ENCODE measurements at places on chromosomes 4 and X.

DNA sequence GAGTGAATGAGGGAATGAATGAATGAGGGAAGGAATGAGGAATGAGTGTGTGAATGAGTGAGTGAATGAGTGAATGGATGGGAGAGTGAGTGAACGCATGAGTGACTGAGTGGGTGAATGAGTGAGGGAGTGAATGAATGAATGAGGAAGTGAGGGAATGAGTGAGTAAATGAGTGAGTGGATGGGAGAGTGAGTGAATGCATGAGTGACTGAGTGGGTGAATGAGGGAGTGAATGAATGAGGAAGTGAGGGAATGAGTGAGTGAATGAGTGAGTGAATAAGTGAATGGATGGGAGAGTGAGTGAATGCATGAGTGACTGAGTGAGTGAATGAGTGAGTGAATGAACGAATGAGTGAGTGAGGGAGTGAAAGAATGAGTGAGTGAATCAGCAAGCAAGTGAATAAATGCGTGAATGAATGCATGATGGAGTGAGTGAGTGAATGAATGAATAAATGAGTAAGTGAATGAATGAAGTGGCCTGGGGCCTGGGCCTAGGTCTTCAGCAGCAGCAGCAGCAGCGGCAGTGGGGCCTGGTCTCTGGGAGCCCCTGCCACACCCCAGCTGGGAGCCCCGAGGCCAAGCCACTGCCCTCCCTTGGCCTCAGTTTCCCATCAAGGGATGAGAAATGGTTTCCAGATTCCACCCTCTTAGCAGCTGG, 16.2 kb upstream of the PSAPL1 start:
- no peak for DNase-seq

DNA sequence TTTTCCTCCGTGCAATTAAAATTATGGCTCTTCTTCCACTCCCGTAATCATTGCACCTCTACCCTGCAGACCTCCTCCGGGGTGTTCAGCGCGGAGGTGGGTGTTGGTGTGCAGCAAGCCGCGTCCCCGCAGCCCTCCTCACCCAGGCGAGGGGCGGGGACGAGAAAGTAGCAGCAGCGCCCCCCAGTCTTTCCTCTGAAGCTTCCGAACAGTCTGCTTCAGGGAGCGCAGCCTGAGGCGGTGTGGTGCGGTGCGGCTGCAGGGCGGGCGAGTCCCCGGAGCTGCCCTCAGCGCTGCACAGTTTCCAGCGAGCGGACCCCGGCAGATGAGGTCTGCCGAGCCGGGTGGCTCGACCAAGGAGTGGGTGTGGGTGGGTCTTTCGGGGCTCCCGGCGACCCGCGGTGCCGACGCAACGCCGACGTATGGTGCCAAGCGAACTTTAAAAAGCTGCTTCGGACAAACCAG, at the start of gene FRAS1:
Gene FRAS1 (plus strand): TSS at position 189 of the 465 bp plus-strand sequence. CDS start 687 bp downstream, outside the sequence.
- DNase-seq: no peak

DNA sequence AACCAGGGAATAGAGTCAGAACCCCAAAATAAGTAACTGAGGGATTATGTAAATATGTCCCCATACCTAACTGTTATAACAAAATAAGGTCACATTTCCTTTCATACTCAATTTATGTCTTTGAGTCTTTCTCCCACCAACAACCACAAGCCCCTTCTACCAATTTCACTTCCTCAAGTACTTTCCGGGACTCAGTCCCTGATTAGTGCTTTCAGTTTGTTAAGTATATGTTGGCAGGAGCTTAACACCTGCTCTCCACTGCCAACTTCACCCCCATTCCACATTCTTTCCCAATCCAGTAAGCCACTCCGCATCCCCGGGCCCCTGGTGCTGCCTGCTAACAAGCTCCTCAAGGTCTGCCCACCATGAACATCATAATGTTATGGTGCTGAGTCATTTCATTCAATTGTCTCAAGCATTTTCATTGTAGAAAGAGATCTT, 71.3 kb upstream of the SPRY1 start:
- no peak for DNase-seq

DNA sequence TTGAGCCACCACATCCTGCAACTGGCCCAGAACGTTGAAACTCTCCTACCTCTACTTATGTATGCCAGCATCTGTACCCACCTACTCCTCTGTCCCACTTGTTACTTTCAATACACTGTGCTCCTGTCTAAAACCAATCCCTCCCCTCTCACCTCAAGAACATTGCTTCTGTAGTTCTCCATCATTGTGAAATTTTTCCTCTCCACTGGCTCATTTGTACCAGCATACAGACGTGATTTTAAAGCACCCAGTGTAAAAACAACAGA, 25.5 kb upstream of the USO1 start:
- DNase-seq: no peak

DNA sequence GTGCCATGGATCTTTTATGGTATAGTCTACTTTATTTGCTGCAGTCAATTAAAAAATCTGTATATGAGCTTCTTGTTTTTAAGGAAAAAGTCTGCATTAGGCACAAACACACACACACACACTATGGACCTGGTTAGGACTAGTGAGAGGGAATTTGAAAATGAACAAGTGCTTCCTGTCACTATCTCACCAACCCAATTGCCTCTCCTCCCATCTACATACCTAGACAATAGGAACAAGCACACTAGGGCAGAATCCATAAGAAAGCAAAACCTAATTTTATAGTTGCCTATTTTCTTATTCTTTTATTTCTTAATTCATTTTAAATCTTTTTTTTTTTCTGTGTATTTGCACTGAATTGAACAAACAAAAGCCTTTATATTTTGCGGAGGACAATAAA, 22.7 kb downstream of the PALLD start:
- DNase-seq: no peak

DNA sequence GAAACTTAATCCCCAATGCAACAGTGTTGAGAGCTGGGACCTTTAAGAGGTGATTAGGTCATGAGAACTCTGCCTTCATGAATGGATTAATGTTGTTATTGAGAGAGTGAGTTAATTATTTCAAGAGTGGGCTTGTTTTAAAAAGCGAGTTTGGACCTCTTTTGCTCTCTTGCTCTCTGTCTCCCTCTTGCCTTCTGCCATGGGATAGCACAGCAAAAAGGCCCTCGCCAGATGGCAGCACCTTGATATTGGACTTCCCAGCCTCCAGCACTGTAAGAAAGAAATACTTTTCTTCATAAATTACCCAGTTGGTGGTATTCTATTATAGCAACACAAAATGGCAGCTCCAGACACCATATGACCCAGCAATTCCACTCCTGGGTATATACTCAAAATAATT, 7.0 kb upstream of the ATP6AP2 start:
- no peak for DNase-seq

DNA sequence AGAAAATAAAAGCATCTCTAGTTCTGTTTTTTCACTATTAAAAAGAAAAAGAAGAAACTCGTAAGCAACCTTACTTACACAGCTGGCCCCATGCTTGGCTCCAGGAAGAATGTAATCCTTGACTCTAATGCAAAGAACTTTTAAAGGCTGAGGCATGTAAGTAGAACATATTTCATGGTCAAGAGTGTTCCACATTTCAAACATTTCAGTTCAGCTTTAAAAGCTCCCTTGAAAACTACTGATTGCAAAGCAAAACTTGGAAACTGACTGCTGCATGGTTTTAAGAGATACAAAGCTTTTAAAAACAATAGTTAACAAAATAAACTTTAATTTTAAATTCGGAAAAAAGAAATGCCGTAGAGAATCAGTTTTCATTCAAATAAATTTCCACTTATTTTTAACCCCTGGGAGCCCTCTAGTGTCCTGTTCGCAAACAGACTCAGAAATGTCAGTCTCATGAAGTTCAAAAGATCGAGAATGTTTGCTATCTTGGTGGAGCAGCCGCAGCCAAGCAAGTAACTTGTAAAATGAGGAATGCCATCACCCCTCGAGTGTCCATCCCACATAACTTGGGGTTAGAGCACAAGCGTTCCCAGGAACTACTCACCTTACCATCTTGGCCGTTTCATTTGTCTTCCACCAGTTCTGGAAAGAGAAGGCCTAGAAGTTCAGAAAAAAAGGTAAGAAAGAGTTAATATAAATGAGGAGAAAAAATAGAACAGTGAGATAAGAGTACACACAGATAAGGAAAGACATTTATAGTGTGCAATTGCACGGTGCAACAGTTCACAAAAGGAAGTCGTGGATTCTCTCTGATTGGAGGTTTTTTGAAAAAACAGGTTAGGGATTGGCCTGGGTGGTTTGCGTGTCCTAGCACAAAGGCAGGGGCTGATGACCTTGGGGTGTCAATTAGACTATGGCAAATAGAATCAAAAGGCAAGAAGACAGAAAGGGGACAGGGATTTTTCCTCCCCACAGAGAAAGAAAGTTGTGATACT, at the start of gene GASK1B:
Gene GASK1B (minus strand): TSS at position 765 of the 998 bp plus-strand sequence. CDS start 1,650 bp downstream, outside the sequence.
- no peak for DNase-seq

DNA sequence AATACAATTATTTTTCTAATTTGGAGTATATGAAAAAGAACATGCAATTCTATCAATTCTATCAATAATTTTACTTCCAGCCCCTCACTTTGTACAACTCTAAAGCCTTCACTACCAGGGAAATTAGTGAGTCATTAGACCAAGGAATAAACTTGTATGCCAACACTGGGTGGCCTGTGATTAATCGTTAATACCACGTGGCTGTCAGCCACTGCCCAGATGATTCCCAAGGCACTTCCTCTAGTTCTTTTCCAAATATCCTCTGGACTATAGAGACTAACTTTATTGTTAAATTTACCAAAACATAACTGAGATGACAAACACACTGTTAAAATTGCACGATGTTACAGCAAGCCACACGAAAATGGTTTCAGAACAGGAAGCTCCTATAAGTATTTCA, 45.7 kb downstream of the MID1 start:
- no peak for DNase-seq

GRCh38 chr4:148224476-148224875, 217.7 kb downstream of the NR3C2 start:
- no peak for DNase-seq

DNA sequence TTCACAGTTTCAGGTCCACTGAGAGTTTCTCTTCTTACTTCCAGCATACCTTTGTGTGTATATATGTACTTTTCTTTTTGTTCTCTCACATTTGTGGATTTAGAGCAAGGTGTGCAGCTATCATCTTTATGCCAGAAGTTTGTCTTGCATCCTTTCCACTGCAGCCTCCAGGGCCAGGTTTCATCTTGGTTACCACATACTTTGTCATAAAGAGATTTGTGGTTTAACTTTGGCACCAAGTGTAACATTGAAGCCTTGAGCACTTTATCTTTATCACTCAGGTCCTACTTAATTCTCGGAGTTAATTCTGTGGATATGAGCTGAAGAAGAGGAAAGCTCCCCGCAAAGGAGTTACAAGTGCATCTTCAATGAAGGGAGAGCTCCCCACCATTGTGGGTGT, 31.4 kb upstream of the VMA21 start:
- no peak for DNase-seq

- DNase-seq: no peak
Measured at GRCh38 chr4:157121401-157121800, 45.5 kb downstream of the GLRB start.

DNA sequence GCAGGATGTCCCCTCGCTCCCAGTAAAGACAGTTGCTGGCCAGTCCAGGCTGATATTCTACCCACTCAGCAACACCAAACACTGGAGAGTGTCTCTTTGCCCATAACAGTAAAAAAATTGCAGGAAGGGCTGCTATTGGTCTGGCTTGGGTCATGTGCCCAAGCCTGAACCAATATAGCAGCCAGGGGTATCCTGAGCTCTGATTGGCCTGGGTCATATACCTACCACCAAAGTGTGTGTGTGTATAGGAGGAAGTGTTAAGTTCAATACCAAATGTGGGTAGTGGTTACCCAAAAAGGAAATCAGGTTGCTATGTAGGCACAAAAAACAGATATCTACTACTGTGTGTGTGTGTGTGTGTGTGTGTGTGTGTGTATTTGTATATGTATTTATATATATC, 373.2 kb downstream of the BCOR start:
- DNase-seq: no peak

DNA sequence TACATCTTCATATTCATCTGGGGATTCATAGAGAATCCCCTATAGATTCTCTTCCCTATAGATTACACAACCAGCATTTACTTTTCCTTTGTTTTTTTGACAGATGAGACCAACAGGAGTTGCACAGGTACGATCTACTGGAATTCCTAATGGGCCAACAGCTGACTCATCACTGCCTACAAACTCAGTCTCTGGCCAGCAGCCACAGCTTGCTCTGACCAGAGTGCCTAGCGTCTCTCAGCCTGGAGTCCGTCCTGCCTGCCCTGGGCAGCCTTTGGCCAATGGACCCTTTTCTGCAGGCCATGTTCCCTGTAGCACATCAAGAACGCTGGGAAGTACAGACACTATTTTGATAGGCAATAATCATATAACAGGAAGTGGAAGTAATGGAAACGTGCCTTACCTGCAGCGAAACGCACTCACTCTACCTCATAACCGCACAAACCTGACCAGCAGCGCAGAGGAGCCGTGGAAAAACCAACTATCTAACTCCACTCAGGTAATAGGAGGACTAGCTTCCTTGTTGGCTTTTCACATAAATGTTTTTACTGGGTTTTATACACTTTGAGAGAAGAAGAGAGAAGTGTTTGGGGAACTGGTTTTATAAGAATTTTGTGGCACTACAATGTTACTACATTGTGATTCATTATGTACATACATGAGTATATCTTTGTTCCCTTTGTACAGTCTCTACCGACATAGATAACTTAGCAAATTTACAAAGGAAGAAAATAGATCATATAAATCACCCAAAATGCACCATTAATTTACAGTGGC, 137.2 kb downstream of the DIPK2B start:
- no peak for DNase-seq
